ENCODE measurements at places on chromosomes 16 and 17.

DNA sequence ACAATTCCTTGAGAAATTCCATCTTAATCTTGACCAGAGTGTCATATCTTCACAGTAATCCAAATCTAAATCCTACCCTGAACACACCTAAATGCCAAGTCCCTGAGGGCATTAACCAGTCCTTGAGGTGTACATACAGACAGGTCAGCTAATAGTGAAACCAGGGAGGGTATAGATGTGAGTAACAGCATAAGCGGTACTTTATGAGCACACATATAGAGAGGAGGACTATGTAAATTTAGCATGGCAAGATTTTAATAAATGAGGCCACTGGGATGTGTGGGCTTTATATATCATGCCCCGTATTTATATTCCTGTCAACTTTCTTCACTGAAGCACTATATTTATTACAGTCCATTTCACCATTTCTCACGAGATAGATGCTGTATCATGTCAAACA is 80.2 kb downstream of the GP2 start:
- DNase-seq = no peak

DNA sequence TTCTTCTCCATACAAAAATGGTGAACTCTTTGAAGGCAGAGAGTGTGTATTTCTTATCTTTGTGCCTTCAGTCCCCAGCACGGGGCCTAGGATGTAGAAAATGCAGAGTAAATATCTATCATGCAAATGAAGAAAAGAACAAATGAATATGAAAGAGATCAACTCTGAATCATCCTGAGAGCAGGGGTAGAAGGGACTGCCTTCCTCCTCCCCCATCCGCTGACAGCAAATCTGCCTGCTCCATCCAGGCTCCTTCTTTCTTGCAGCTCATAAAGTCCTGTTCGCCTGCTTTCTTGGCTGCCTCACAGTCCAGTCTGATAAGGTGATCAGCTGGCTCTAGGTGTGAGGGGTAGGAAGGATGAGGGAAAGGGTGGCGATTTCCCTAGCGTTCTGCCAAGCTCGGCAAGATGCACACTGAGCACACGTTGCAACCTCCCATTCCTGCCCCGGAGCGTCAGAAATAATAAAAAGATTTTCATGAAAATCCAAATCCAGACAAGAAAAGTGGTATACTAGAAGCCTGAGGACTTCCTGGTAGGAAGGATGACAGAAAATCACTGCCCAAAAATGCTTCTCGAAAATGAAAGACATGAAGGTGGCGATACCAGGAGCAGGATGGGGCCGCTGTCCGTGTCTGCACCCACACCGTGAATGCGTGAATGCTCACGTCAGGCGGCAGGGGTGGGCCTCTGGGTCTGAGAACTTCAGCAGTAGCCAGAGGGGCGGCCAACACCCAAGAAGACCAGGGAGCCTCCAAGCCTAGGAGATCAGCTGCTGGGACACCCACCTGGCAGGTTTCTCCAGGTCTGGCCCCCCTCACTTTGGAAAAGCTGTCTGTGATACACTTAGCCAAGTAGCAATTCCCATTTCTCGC is 67.1 kb downstream of the VPS53 start:
- DNase-seq = no peak

- DNase-seq = no peak
Observed at GRCh38 chr16:75099075-75099667, 17.4 kb downstream of the LDHD start.

DNA sequence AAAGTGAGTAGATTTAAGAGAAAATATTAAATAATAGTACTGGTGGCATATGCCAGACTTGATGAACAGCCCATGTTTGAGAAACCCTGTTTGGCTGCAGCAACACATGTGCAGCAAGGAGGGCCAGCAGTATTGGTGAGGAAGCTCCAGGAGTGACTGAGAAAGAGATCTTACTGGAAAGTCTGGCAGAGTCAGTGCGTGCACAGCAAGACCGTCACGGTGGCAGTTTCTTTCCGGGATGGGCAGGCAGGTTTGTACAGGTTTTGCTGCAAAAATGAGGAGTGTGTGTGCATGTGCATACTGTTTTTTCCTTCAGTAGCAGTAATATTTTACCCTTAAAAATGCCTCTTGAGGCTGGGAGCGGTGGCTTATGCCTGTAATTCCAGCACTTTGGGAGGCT is 41.4 kb downstream of the KSR1 start:
- no peak for DNase-seq

DNA sequence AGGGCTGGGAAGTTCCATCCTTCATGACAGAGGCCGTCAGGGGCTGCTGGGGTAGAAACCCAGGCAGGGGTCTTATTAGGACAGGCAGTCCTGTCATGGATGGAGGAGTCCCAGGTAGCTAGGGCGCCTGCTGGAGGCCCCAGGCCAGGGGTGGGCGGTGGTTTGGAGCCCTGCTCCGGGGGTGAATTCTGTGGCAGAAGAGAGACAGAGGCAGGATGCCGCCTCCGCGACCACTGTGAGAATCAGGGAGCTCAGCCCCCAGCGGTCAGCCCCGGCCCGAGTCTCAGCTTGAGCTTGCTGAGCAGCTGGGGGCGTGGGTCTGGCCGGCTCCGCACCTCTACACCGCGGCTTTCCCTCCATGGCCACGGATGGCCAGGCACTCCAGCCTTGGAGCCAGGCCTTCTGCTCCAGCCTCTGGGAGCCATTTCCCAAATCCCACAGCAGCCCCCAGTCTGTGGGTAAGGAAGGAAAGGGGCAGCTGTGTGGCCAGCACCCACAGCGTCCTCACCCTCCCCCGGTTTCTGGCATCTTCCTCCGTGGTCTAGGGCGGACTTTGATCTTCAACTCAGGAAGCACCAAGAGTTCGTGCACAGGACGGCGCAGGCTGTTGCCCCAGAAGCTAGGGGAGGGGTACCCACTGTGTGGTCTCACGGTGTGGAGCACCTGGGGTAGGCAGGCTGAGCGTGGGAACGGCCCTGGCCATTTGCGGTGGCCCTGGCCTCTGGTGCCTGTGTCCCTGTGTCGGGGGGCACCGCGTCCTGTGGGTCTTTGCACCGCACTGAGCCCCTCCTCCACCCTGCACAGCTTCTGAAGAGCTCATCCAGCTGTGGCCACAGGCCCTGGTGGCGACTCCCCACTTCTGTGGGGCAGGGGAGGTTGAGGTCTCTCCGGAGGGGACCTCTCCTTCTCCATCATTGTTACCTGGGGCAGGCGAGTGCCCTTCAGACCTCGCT is 14.1 kb downstream of the CD7 start:
- no peak for DNase-seq

DNA sequence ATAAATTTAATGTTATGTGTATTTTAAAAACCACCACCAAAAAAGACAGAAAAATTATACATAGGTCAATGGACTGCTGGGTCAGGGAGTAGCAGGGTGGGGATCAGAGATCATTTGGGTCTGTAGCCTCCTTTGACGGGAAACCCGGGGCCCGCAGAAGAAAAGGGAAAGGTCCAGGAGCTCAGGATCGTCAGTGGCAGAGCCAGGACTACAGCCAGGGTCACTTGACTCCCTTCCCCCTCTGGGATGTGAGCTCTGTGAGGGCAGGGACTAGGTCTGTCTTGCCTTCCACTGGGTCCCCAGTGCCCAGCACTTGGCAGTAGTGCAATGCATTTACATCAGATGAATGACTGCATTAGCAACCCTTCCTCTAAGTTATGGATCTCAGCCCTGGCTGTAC is 62.1 kb downstream of the TOM1L2 start:
- DNase-seq = no peak

GRCh38 chr16:84165746-84166145 is 20.6 kb downstream of the DNAAF1 start:
- DNase-seq = no peak

Measured in transverse colon (tissue), 4 donors.